ENCODE measurements at places on chromosomes 3 and 15. TPM values are rescaled to one million over a fixed set of nuclear protein-coding genes. Genes with fewer than 3 reads are reported as not detected.

Gene CFAP91
- 0.52 TPM for polyA plus RNA-seq

Gene NRROS
- polyA plus RNA-seq = not detected

- peak; percentile 41 for DNase-seq
Observed at GRCh38 chr3:53109891-53110771, 20.1 kb downstream of the RFT1 start.

DNA sequence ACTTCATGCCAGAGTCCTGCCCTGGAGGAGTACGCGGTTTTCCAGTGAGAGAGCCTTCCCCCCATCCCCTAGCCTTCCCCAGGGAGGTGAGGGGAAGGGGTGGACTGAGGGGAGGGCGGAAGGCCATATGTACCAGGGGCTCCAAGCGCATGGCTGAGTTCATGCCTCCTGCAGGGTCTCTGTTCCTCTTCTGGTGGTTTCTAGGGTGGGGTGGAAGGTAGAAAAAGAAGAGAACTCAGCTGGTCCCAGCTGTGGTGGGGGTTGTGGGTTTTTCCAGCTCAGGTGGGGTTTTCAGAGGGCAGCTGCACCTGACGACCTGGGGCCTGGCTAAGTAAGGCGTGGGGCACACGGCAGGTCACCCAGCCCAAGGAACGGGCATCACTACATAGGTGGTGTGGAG, 10.7 kb upstream of the IQSEC1 start:
- no peak for DNase-seq

DNA sequence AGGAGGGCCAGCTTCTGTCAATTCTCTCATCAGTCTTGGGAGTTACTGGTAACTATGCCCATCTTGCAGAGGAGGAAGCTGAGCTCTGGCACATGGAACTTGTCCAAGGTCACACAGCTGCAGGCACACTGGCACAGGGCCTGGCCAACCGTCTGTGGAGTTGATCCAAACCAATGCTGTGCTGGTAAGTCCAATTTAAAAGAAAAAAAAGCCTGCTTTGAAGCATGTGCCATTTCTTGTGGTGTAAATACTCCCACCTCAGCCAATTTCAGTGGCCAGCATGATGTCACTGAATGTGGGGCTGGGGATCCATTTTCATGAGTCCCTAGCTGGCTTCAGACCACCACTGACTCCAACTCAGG, 83.4 kb downstream of the CHSY1 start:
- DNase-seq = no peak

GRCh38 chr3:131928593-131928992, 106.2 kb downstream of the CPNE4 start:
- no peak for DNase-seq

DNA sequence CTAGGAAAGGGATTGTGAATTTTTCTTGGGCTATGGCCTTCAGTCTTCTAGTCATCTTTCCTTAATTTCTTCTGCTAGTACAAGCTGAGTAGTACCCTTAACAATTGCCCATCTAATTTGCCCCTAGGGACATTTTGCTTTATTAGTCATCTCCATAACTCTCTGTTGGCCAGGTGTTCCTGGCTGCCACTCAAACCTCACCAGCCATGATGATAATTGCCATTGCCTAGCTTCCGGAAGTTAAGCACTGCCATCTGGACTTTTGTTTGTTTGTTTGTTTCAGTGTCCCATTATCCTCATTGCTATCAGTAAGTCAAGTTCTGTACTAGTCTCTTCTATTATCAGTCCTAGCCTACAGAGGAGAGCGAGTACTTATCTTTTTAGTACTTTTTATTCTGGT, 36.6 kb upstream of the UBL7 start:
- DNase-seq = no peak

DNA sequence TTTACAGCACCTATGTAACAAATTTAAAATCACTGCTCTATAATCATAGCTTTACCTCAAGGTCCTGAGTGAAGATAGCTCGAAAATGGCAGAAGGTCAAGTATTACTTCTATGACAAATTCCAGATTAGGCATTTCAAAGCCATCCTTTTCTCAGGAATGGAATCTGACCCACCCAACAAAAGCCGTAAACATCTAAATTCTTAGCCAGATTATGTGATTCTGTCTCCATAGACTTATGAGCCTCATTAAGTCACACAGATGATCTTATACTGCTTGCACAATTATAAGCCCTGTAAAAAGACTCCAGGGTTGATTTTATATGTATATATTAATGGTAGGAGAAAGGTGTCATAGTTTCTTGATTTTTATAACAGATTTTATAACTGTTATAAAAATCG, 56.9 kb downstream of the CEP152 start:
- no peak for DNase-seq

GRCh38 chr15:67955252-67955651, 98.9 kb upstream of the PIAS1 start:
- DNase-seq = no peak

DNA sequence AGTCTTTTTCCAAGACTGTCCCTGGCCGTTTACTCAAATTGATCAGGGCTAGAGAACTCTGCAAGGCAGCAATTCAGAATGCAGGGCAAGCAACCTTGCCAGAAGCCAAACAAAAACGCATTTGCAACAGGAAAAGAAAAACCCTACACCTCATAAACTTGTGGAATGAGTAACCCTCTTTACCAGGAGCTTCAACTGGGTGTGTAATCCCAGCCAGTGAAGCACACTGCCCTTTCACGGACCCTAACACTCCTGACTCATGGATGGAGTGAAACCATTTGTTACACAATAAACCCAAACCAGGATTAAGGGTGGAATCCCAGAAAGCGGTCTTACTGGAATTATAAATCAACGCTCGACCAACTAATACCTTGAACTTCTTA, 14.8 kb upstream of the LDHAL6B start:
- peak; percentile 80 for DNase-seq

DNA sequence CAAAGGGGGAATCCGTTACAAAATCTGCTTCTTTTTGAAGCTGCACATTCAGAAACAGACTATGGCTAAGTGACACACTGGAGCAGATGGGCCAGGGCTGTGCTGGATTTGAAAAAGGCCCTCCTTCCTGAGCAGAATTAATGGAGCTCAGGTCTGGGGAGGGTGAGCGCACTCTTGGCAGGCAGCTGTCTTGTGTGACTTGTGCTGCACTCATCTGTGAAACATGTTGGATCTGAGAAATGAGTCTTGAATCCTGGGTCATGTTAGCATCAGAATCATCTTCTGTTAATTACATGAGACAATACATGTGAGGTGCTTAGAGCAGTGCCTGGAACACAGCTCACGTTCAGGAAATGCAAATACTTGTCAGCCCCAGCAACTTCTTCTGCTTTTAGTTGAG, 219.6 kb downstream of the THSD4 start:
- no peak for DNase-seq

DNA sequence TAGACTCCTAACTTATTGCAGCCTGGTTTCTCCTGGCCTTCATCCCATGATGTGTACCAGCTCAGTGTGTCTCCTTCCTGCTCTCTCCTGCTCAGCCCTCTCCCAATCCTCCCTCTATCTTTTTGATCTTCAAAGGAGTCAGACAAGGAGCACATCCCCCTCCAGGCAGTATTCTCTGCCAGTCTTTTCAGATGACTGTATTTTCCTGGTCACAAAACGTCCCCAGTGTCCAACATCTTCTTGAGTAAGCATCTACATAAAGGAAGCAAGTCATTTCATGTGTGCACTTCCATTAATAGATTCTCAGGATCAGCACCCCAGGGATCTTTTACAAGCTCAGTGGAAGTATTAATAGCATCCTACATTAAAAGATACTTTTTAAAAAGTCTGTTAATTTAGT, 148.9 kb upstream of the THBS1 start:
- DNase-seq = no peak

DNA sequence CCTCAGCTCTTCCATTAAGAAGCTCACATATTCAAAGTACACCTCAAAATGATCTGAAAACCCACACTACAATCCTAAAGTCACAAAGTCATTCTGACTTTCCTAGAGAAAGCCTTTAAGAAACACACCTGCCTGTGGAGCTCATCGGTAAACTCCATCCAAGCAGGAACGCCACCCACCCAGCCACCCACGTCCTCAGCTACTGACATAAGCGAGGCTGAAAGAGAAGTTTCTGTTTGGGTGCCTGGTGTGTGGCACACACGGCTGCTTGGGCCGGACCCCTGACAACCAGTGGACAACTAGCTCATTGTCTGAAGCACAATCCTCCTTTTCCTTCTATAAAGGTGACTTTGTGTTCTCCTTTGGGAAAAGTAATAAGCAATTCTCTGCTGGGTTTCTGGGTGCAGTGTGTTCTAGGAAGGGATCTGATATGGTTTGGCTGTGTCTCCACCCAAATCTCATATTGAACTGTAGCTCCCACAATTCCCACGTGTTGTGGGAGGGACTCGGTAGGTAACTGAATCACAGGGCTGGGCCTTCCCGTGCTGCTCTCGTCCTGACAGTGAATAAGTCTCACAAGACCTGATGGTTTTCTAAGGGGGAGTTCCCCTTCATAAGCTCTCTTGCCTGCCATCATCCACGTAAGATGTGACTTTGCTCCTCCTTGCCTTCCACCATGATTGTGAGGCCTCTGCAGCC, 26.1 kb downstream of the FAM174B start:
- no peak for DNase-seq

DNA sequence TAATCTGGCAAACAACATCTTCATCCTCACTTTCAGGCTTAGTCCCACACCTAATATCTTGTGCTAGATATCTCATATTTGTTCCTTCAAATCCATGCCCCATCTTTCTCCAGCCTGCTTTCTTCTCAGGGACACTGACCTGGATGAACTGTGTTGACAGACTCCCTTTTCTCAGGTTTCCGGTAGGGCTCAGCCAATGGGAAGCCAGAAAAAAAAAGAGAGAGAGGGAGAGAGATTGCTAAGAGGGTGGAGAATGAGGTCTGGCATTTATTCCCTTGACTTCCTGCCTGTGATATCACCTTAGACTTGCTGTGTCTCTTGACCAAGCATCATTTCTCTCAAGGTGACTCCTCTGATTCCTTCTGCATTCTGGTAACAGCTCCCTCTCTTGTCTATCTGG, 145.6 kb upstream of the ABI3BP start:
- no peak for DNase-seq

GRCh38 chr3:181921220-181921619, 209.5 kb downstream of the SOX2 start:
- DNase-seq = no peak

DNA sequence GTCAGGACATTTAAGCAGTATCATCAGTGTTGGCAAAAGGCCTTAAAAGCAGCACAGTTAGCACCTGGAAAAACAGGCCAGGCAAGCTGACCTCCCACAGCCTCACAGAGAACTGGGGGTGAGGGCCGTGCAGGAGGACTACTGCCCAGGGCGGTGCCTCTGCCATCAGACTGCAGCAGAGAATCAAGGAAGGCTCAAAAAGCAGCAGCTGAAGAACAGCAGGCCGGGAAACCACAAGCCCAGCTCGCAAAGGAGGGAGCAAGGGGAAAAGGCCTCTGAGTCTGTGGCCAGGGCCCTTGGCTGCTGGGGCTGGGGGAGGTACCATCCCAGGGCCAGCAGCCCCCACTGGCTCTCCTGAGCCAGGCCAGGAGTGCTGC, 84.2 kb downstream of the SEC22A start:
- DNase-seq = no peak
